Spinal cord (tissue), 10 donors: ENCODE measurements at places on chromosomes 7 and 10.

DNA sequence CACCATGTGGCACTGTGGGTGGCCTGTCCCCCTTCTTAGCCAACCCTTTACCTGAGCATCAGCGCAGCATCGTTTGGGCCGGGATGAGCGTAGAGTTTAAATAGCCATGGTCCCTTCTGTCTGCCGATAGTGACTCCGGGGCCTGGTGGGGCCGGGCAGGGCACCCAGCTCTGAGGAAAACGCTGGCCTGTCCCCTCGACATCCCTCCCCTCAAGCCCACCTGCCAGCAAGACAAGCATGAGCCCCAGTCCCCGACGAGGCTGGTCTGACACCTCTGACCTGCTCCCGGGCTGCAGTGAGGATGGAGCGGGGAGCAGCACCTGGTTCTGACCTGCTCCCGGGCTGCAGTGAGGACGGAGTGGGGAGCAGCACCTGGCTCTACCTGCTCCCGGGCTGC, 31.1 kb upstream of the CNPY1 start:
- no peak for DNase-seq

- DNase-seq: no peak
Observed at GRCh38 chr7:156327474-156327873, 313.1 kb upstream of the RNF32 start.

GRCh38 chr10:26197248-26197647, 19.3 kb upstream of the GAD2 start:
- no peak for DNase-seq

DNA sequence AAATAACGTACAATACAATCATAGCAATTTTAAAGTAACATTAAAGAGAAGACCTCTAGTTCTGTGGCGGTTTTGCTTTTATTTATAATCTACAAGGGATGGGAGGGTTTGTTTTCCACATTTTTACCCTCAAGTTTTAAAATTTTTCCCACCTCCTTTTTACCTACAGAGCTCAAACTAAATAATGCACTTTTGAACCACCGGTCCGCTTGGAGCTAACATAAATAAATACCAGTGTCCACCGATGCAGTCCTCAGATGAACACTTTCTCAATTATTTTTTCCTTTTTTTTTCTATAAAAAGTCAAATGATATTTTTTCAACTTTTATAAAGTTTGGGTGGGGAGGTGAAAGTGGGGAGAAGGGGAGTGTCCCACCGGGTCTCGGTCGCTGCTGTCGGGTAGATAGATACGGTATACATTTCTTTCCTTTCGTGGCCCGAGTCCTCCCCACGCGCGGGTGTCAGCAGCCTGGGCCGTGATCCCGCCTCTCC, 3.3 kb downstream of the ZNF503 start:
- DNase-seq: no peak

- DNase-seq: no peak
Observed at GRCh38 chr7:55903985-55904759, 16.9 kb downstream of the ZNF713 start.

DNA sequence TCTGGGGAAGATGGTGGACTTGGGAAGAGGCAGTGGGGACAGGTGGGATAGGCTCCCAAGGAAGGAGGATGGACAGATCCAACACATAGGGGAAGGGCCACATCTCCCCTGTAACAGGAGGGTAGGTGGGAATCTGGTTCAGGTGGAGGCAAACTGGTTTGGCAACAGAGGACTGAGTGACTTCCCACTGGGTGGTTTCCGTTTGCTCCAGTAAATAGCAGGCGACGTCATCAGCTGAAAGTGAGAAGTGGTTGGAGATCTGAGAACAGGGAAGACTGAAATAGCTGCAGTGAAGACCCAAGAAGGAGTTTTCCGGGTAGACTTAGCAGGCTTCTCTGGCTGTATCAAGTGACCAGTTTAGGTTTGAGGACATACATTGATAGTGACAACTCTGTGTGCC, 504.4 kb downstream of the GALNT17 start:
- no peak for DNase-seq

GRCh38 chr10:128932071-128932820, 534.8 kb upstream of the MGMT start:
- no peak for DNase-seq

- DNase-seq: peak; percentile 38
Observed at GRCh38 chr10:113454341-113455061, 98.4 kb upstream of the HABP2 start.

- DNase-seq: no peak
Observed at GRCh38 chr7:107355616-107356015, 114.2 kb upstream of the GPR22 start.

DNA sequence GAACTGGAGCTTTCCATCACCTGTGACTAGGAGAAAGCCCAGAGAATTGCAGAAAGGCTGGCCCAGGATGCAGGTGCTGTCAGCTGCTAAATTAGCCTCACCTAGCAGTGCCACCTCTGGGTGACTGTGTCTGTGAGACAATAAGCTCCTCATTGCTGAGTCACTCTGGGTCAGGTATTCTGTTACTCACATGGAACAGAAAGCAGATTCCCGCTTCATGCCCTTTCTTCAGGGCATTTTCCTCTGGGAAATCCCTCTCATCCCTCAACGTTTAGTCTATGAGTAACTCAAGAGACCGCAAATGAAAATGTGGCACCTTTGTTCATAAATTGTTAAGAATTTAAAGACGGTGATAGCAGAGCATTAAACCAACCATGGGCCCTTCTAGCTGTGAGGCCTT, 184.0 kb downstream of the ADAM12 start:
- no peak for DNase-seq

- DNase-seq: no peak
Observed at GRCh38 chr7:90209776-90210175, 1.8 kb upstream of the STEAP2 start.

GRCh38 chr7:110105840-110106239, 985.1 kb upstream of the LRRN3 start:
- DNase-seq: no peak

GRCh38 chr7:54116956-54117355, 425.2 kb upstream of the VSTM2A start:
- DNase-seq: no peak

GRCh38 chr10:72847681-72848080, 45.9 kb upstream of the OIT3 start:
- DNase-seq: no peak

- DNase-seq: no peak
Observed at GRCh38 chr7:16172366-16172765, 249.0 kb downstream of the CRPPA start.

- DNase-seq: no peak
Observed at GRCh38 chr10:131430716-131431412, 119.3 kb upstream of the TCERG1L start.

GRCh38 chr7:25297278-25297677, 69.0 kb upstream of the NPVF start:
- DNase-seq: peak; percentile 49

DNA sequence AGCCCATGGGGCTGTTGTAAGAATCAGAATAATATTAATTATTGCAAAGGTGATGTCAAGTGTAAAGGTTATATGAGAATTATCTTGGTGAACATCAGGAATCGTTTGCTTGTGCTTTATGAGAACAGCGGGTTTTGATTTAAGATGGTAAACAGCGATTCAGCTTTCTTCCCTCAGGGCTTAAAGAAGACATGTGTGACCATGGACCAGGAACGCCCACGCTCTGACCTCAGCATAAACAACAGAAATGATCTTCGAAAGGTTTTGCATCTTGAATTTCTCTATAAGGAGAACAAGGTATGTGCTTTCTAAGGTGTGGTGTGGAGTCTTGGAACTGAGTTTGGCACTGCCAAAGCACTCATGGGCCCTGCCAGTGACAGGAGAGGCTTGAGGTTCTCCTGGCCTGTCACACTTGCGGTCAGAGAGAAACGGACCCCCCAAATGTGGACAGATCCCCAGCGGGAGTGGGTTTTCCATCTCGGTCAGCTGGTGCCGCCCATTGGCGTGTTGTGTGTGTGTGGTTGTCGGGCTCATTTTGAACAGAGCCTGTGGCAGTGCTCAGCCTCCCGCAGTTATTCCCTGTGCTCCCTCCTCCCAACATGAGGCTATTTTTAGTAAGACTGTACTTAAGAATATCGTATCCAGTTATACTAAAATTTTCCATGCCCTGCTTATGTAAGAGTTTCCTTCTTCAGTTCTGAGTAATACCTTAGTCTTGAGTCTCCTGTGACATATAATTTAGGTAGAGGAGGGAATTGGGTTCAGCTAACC, 7.2 kb downstream of the MINDY4 start:
- DNase-seq: no peak

GRCh38 chr7:33757050-33757449, 148.3 kb upstream of the BMPER start:
- DNase-seq: no peak

- no peak for DNase-seq
Observed at GRCh38 chr7:43868681-43869005, 674 bp downstream of the MRPS24 start.

- no peak for DNase-seq
Observed at GRCh38 chr10:86041116-86041515, 325.5 kb downstream of the GRID1 start.

GRCh38 chr10:2876032-2876431, 191.3 kb upstream of the PFKP start:
- no peak for DNase-seq

GRCh38 chr7:49639068-49639593, 134.3 kb upstream of the VWC2 start:
- DNase-seq: no peak

GRCh38 chr10:78456649-78457400, 423.2 kb downstream of the RPS24 start:
- DNase-seq: no peak

DNA sequence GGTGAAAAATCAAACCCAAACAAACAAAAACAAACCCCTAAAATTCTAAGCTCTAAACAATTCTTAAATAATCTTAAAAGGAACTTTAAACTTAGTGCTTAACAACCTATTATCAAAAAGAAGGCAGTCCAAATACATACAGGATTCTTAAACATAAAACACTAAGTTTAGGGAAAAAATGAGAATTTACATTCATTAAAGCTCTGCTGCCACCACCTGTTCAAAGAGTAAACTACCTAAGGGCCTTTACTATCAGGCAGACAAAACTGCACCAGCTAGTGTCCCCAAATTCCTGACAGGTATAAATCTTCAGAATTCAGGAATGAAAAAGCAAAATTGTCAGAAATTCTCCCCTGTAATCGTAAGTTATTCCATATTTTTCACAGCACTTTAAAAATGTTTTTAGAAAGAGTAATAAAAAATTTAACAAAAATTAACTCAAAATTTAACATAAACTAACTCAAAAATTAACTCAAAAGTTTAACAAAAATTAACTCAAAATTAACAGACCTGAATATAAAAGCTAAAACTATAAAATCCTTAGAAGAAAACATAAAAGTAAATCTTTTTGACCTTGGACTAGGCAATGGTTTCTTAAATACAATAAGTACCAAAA, 55.1 kb downstream of the PDZD8 start:
- peak; percentile 84 for DNase-seq

DNA sequence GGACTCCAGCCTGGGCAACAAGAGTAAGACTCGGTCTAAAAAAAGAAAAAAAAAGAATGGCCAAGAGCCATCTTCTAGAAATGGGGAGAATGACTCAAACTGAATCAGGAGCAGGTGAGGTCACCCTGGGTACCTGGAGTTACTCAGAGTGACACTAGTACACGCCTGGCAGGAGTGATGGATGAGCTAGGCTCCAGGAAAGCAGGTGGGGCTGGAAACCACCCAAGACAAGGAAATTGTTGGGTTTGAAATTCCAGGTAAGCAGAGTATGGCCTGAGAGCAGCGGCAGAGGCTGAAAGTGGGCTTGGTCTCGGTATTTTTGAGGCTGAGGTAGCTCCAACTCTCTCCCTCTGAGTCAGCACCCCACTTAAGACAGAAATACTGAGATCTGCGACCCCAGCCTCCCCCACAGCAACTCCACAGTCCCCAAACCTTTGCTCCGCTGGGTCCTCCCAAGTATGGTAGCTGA, 18.5 kb downstream of the DDIT4 start:
- no peak for DNase-seq

GRCh38 chr7:26580064-26580591, 284.3 kb downstream of the SKAP2 start:
- no peak for DNase-seq

GRCh38 chr10:104650635-104651331, 9.7 kb downstream of the SORCS3 start:
- no peak for DNase-seq

DNA sequence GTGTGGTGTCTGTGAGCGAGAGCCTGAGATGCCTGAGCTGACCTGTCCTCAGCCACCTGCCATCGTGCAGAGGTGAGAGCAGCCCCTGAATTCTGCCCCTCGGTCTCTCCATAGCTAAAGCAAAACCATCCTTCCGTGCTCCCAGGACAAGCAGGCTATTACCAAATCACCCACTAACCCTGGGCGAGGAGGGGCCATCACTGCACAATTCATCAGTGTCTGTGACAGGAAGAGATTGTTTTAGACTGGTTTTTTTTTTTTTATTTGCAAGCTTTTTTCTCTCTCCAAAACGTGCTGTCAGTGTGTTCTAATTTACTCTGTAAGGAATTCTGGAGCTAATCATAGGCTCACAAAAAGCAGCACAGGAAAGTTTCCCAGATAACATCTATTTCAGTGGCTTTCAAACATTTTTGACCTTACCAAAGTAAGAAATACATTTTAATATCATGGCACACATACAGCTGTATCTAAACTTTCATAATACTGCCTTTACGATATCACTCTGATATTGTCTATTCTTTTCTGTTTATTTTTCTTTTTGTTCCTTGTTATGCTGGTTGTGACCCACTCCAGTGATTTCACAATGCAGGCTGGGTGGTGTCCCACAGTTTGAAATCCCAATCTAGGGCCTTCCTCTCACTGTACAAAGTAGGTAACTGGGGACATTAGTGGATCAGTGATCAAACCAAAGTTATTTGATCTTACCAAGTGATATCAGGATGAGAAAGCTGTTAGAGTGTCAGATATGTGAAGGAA, 62.8 kb downstream of the EGFR start:
- DNase-seq: no peak

- no peak for DNase-seq
Observed at GRCh38 chr10:128028508-128029289, 97.5 kb downstream of the MKI67 start.

GRCh38 chr10:17216217-17216900, 11.7 kb upstream of the VIM start:
- DNase-seq: no peak
